ENCODE measurements at places on chromosomes 7 and 10.

DNA sequence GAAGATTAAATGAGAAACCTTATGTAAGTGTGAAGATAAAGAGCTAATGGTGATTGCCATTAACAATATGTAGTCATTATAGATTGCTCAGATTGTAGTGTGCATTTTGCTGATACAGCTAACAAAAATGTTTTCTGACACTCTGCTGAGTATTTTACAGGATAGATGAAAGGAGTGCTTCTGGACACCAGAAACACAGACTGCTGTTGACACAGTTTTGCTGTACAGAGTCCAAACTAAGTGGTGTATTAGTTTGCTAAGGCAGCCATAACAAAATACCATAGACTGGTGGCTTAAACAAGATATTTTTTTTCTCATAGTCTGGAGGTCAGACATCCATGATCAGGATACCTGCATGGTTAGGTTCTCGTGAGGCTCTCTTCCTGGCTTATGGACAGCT lies 2.2 kb downstream of the SMC3 start:
- no peak for DNase-seq

DNA sequence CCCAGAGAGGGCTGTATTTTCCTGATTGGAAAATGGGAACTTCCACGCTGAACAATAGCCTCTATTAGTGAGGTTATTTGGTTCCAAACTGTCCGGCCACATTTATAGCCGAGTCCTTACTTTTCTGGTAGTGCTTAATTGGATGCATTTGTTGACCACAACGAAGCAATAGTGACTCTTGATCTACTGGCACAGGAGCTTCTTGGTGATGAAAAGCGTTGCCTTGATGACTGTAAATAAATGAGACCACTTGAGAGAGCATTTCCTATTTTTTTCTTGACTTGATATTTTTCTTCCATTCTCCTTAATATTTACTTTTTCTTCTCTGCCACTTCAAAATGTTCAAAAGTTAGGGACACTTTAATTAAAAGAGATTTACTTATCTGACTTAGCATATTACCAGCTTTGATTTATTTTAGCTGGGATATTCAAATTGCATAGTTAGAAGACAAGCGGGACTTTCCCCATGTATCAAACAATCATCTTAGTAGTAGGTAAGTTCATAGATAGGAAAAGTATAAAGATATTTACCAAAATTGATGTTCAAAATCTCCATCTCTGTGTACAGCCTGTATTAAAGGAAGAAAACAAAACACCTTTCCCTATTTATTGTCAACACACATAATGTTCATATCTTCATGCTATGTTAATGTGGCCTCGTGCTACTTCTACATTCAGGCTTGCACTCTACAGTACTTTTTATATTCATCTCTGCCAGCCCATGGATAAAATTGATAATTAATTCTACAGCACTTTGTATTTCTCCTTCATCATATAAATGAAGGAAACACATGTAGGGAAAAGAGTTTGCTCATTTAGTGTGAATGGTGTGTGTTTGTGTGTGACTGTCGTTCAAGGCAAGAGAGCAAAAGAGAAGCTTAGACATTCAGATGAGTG lies 5.1 kb upstream of the SP8 start:
- DNase-seq, result no peak

DNA sequence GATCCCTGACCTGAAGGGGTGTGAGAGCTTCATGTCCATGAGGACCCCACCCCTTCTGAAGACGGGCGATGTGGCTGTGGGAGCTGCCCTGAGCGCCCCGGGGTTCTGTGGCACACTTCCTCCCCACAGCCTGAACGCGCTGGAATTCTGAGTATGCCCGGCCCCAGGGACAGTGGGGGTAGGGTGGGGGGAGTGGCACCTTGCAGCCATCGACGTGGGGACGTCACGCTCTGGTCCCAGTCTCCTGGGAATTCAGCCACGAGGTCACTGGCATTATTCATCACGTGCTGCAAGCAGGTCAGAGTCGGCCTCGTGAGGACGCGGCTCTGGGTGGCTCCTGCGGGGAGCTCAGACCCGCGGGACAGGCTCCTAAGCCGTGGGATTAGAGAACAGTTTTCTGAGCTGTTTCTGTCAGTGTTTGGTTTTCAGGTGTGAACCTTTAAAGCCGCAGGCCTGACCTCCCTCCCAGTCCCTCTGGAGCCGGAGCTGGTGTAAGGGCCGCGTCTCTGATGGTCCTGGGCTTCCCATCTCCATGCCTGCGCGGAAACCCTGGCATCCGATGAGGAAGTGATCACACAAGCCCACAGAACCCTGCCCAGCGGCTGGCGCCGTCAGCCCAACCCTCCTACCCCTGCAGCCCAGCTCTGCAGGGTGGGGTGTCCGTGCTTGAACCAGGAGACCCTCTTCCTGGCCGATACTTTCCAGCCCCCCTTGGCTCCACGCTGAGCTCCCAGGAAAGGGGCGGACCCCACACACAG lies 16.1 kb downstream of the GPR146 start:
- no peak for DNase-seq

DNA sequence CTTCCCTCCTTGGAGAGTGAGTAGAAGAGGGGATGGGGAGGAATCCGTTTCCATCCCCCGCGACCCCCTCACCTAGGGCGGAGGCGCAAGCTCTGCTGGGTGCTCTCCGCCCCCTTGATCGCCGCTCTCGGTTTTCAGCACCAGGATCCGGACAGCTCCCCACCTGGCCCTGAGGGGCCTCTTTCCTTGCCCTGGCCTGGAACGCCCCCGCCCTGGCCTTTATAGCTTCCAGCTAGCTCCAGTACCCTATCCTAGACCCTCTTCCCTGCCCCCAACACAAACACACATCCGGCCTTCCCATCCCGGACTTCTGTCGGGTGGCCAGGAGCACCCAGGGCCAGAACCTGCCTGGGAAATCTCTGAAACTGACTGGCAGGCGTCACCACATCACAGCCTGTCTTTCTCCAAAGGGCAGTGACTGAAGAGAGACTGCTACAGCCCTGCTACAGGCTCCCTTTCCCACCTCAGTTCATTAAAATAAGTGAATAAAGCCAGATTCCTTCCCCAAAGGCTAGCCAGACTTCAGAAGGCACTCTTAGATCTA lies 72.3 kb upstream of the LEP start:
- DNase-seq, result no peak

All from T-cell (primary cell).